ENCODE measurements at places on chromosomes 6 and 20. TPM values are rescaled to one million over a fixed set of nuclear protein-coding genes. Genes with fewer than 3 reads are reported as not detected.
A peak's percentile ranks its signal among the peaks of the same experiment; 100 is the strongest.

Gene BMP2
- total RNA-seq = 343 TPM

DNA sequence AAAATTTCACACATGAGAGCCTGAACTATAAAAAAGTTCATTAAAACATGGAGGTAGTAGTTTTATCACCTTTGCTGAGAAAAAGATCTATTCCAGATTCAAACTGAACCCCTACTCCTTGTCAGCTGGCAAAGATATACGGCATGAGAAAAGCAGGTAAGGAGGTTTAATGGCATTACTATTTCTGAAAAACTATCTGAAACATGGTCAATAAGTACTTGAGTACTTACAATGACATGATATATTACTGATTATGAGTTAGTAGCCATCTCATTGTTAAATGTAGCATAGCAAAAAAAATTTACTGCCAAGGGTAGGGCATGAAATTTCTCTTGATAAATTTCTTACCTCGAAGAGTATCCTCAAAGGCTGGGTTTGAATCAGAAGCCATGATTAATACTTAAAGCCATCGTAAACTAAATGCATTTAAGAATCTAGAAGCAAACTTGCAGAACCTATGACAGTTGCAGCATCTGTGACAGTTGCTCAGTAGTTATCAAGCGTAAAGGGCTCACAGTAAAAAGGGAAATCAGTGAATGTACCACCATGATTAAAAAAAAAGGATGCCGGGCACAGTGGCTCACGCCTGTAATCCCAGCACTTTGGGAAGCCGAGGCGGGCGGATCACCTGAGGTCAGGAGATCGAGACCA, 8.7 kb downstream of the SLC17A5 start:
- DNase-seq = no peak

DNA sequence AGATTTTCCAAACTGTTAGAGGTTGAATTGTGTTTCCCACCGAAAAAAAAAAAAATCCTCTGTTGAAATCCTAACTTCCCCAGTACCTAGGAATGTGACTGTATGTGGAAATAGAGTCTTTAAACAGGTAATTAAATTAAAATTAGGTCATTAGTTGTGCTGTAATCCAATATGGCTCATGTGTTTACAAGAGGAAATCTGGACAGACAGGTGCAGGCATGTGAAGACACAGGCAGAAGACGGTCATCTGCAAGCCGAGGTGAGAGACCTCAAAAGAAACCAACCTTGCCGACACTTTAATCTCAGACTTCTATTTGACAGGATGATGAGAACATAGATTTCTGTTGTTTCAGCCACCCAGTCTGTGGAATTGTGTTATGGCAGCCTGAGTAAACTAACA, 28.6 kb upstream of the EZR start:
- DNase-seq = no peak

DNA sequence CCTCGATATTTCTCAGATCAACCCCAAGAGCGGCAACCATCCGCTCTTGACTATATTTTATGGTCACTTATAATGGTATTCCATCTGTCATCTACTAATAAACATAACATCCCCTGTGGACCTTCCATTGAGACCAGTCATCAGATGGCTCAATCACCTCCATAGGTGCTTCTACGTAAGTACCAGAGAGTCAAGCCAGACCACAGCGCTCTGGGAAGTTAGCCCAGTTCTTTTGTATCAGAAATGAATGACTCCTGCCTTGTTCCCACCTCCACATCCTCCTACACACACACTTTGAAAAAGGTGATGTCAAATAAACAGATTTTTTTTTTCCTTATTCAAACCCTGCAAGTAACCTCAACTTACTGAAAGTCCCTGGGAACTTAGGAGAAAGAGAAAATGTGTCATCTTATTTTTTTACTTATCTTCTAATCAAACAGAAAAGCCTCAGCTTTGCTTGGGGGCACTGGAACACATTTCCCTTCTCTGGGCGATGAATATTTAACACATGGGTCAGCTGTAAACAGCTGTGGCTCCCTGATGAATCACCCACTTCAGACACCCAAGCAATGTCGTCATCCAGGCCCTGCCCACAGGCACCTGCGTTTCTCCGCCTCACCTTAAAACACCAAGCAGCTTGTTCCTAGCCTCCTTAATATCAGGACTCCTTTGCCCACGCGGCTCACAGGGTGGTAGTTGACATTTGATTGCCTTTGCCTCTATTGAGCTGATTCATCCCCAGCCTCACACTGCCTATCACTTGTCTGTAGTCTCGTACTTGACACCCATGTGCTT, 121.4 kb upstream of the LY86 start:
- DNase-seq = no peak

Gene PHF3
- 55.8 TPM for total RNA-seq

DNA sequence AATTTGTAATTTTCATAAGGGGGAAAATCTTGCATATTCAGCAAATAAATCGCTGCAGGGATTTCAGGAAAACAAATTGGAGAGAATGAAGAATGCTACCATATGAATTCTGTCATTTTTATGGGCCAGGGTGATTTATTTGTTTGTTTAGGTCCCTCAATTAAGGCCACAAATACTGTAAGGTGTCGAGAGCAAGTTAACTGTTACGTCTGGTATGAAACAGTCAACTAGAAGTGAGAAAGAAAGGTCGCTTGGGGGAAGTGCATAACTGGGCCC, 166.9 kb upstream of the TSHZ2 start:
- no peak for DNase-seq

- DNase-seq = peak; percentile 71
Measured at GRCh38 chr20:38094373-38094891, 60.9 kb downstream of the RPRD1B start.

Gene COL20A1
- 0.85 TPM for total RNA-seq

Gene OR2H1
- total RNA-seq = not detected

- no peak for DNase-seq
Measured at GRCh38 chr6:71376830-71377229, 88.2 kb downstream of the OGFRL1 start.

DNA sequence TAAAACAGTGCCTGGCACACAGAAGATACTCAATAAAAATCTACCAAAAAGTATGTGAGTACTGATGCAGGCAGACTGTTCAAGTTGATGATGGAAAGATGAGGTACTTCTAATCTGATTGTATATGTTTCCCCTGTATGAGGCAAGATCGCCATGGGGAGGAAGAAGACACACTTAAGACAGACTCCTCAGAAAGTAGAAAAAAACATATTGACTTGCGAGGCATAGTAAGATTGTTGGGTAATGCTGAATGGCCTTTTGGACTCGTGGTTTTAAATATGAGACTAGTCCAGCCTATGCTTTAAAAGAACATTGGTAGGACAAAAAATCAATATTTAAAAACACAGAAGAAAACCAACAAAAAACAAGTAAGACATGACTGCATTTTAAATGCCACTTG, 72.6 kb downstream of the SHPRH start:
- no peak for DNase-seq

DNA sequence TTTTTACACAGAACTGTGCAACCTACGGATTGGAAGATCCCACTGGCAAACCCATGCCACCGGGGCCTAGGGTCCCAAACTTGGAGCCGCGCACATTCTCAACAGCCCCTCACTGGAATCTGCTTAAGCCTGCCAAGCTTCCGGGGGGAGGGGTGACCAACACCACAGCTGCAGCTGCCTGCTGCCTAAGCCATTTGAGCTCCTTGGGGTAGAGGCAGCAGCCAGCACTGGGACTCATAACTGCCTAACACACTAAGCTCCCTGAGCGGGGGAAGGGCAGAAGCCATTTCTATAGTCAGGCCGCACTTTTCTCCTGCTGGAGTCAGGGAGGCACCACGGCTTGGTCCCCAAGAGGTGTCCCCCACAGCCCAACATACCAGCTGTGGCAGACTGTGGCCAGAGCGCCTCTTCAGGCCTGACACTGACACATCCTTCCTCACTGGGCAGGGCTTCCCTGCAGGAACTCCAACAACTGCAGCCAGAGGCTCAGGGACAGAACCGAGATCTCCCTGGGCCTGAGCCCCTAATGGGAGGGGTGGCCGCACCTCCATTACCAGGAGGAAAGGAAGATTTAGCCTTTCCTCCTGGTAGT, 270.3 kb upstream of the ECI2 start:
- no peak for DNase-seq

DNA sequence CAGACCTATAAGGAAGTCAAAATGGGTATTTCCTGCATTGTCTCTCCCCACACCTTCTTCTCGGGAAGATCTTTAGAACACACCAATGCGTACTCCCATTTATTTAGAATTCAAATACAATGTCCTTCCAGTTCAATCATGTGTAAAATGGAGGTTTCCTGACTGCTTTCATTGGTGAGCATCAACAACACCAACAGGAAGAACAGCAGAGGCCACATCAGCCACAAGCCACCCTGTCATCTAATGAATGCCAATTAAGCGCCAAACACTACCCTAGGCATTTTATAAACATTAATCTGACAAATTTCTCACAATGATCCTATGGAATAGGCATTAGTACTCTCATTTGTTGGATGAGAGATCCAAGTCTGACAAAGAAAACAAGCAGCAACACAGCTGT, 68.4 kb upstream of the SMLR1 start:
- no peak for DNase-seq

DNA sequence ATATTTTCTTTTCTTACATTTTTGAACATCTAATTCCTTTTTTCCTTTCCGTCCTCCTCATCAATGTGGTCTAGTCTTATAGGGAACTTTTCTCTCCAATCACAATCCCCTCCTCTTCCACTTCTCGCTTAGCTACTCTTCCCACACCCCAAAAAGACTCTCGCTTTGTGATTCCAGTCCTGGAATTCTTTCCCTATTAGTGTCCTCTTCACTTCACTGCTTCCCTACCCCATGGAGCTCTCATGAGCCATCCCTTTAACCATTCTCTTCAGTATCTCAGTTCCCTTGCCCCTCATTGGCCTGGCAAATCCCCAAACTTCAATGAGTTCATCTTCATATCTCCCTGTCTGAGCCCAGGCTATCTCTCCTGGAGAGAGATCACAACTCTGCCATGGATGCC, 55.3 kb upstream of the CEP85L start:
- DNase-seq = peak; percentile 9

DNA sequence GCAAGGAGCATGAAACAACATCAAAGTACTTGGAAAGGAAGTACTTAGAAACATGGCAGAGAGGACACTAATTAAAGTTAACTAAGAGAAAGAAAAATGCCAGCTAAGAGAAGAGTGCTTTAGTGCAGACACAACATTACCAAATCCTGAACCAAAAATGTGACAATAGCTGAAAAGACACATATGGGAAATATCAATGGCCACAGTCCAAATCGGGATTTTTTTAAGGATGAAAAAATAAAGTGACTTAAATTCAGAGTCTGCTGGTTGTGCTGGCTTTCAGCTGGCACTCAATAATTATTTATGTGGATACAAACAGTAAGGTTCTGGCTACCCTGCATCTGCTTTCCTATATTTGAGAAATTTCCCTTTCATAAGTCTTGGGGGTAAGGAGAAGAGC, 12.6 kb upstream of the DST start:
- DNase-seq = no peak

Gene LIN28B
- 9.8 TPM for total RNA-seq

DNA sequence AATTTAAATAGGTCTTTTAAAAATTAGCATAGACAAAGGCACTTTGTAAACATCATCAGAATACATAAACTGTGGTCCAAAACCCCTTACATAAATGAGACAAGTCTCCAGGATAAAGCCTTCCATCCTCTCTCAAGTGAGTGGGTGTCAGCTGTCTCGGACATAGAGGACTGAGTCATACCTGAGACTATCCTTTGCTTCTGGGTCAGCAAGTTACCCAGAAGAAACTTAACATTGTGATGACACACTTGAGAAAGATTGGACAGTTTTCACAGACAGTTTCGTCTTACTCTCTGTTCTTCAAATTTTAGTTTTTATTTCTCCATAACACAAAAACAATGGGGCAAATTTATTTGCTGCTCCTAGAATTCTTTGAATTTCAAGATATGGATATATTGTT, 838.0 kb downstream of the DHX35 start:
- no peak for DNase-seq

- peak; percentile 69 for DNase-seq
Measured at GRCh38 chr6:16544006-16544405, 217.3 kb downstream of the ATXN1 start.

GRCh38 chr6:26249707-26249956, 115.4 kb upstream of the BTN3A2 start:
- no peak for DNase-seq

DNA sequence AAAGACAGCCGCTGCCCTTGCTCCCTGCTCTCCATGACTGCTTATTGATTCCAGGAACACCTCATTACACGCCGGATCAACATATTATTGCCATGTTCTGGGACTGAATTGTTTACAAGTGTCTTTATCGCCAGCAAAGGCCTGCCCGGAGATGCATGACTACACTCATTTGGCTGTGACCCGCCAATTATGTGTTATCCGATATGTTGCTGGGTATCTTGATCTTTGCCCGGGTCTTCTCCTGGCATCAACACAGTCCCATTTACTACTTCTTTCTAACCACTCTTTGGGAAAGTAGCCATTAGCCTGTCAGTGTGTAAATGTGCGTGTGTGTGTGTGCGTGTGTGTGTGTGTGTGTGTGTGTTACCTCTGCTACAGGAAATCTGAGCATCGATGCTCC, 15.4 kb downstream of the LINC00237 start:
- DNase-seq = no peak

- no peak for DNase-seq
Measured at GRCh38 chr6:159052720-159053119, 7.9 kb upstream of the TAGAP start.

GRCh38 chr20:8395956-8396355, 263.9 kb downstream of the PLCB1 start:
- no peak for DNase-seq

- DNase-seq = no peak
Measured at GRCh38 chr20:54221353-54221752, 13.5 kb downstream of the PFDN4 start.

DNA sequence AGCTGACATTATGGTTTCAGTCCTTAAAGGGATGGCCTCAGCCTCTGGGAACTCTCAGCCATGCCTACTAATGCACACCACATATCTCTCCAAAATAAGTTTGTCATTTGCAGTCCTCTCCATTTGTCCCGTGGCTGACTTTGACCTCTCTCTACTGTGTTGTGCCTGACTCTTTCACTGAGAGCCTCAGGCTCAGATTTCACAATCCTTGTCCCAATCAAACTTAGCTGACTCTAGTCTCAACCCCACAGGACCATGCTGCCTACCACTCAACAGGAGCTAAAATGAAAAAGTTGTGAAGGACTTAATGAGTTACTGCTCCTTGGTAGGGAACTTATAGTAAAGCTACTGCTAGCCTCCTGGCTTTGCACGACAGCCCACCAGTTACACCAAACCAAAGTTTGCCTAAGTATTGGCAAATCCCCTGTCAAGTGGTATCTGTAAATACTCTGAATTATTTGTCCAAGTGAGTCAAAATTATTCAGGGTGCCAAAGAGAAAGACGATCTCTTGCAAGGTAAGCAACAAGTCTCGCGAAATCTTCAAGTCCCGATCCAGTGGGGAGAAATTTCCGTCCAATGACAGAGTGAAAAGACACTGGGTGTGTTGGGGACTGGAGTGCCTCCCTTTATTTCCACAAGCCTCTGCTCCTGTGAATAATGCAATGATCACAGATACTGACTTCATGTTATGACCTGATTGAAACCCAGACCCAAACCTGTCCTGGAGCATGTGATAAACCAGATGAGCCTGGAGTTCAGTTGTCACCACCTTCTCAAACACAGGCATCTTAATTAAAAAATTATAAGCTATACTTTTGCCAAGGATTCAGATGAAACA, 124.4 kb upstream of the FOXQ1 start:
- DNase-seq = no peak

- DNase-seq = no peak
Measured at GRCh38 chr6:7112741-7113313, 5.1 kb downstream of the RREB1 start.

- peak; percentile 79 for DNase-seq
Measured at GRCh38 chr6:31952140-31952805, 6.4 kb downstream of the CFB start.

Data from cardiac muscle cell (in vitro differentiated cells and primary cell).